Activated naive CD4-positive, alpha-beta T cell treated with anti-CD3 and anti-CD28 coated beads, Interleukin-2, amount 50 U/mL, for 16 hours (primary cell): ENCODE measurements at places on chromosomes 5 and 9.

DNA sequence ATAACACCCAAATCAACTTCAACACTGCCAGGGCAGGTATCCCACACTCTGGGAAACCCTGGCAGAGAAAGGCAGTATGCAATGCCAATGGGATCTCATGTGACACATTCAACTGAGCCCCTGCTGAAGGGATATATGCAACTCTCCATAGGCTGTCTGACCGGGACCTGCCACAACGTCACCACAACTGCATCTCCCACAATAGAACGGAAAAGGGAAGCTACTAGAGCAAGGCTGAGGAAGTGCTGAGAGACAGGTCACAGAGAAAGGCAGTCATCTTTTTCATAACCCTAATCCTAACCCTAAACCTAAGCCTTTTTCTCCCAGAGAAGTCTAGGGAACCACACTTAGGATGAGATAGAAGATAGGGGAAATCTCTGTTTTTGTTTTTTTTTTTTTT, 345.9 kb upstream of the CD180 start:
- no peak for DNase-seq

GRCh38 chr5:81768935-81769452, 18.1 kb upstream of the SSBP2 start:
- DNase-seq, result no peak

DNA sequence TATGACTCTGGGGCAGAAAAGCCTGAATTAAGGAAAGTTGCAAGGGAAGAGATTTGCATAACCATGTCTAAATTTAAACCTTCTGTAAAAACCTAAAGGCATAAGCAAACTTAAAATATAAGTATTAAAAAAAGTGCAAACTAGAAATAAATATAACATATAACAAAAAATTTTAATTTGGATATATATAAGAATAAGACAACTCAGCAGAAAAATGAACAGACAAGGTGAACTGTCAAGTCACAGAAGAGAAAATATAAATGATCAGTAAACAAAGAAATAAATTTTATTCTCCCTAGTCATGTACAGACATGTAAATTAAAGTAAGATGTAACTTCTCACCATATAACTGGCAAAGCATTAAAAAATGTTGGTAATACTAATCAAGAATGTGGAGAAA, 37.0 kb downstream of the C5orf22 start:
- no peak for DNase-seq

GRCh38 chr5:14234204-14234603, 91.1 kb downstream of the TRIO start:
- DNase-seq, result no peak

DNA sequence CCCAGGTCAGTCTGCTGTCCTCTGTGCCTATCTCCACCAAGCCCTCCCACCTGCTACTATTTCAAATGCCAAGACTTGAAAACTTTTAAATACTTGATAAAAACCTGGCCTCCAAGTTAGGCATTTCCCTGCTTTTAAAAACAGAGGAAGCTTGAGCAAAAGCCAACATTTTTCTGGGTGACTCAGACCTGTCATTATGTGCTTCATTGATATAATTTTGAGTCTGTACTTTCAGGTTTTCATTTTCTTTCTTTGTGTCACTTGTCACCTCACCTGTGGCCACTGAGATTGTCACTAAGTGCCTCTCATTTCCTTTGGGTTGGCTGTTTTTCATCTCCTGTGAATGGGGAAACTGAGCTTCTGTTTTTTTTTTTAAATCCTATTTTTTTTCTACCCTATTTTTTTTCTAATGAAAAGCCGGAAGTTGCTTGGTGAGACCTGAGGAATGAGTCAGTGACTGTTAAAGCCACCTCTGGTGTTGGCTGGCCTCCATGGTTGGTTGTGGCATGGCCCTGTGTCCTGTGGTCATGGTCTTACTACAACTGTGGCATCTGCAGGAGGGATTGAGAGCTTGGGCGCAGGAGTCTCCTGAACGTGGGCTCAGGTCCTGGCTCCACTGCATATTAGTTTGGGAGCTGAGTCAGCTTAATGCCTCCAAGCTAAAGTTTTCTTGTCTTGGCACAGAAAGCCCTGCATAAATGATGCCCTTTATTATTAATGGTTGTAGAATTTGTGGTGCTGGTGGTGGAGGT, 56.7 kb downstream of the ARHGAP26 start:
- no peak for DNase-seq

- DNase-seq, result no peak
Observed at GRCh38 chr9:69463497-69464068, 138.6 kb downstream of the ENTREP1 start.

GRCh38 chr5:92944903-92945604, 636.0 kb downstream of the NR2F1-AS1 start:
- DNase-seq, result no peak

DNA sequence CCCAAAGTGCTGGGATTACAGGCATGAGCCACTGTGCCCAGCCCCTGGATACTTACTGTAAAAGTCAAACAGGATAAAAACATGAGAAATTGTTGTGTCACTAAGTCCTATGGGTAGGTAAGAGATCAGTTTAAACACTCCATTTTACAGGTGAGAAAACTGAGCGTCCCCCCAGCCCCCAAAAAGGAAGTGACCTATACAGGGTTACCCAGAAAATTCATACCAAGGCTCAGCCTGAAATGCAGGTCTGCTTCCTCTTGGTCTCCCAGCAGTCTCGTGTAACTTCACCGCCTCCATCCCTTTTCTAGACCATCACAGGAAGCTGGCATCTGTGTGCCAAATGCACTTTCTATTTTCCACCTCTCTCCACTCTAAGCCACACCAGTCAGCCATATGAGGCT, 57.2 kb downstream of the TMOD1 start:
- DNase-seq, result no peak
